ENCODE measurements at places on chromosomes 3 and 15.
A peak's percentile ranks its signal among the peaks of the same experiment; 100 is the strongest.

- no peak for DNase-seq
Measured at GRCh38 chr3:168611826-168612225, 516.1 kb upstream of the GOLIM4 start.

DNA sequence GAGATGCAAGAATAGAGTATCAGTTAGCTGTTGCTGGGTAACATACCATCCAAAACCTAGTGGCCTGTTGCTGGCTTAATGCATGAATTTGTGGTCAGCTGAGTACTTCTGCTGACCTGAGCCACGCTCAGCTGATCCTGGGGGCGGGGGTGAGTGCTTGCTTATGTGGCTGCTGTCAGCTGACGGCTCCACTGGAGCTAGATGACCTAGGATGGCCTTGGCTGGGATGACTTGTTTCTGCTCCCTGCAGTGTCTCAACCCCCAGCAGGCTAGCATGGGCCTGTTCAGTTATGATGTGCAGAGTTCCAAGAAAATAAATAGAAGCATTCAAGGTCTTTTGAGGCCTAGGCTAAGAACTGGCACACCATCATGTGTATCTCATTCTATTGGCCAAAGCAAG lies 63.9 kb downstream of the FBLN2 start:
- no peak for DNase-seq

GRCh38 chr3:29279806-29280205 lies 1.1 kb upstream of the RBMS3 start:
- peak; percentile 71 for DNase-seq

DNA sequence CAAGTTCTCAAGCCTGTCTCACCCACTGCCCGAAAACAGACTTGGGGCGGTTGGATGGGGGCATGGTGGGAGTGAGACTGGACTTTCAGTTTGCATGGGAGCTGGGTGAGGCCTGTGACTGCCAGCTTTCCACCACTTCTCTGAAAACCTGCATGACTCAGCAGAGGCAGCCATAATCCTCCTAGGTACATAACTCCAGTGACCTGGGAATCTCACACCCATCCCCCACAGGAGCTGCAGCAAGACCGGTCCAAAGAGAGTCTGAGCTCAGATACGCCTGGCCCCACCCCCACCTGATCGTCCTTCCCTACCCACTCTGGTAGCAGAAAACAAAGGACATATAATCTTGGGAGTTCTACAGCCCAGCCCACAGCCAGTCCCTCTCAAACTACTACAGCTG lies 107.2 kb downstream of the NSMCE3 start:
- DNase-seq = no peak

DNA sequence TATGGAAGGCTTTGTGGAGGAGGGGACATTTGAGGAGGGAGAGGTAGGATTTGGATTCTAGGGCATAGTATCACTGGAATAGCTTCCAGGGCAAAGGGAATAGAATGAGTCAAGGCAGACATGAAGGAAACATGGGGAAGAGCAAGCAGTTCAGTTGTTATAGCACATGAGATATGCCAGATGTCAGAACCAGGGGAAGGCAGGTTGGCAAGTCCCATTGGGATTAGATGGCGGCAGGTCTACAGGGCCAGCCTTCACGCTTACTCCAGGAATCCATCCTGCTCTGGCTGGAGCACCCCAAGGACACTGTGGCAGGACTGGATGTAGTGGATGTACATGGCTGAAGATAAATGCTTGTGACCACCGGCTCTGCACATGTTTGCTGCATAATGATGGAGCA lies 120.4 kb upstream of the ST8SIA2 start:
- DNase-seq = no peak

GRCh38 chr15:41512512-41512939 lies 1.1 kb downstream of the LTK start:
- DNase-seq = no peak

Measured in LHCN-M2 (cell line).